ENCODE measurements at places on chromosomes 1 and 21.

DNA sequence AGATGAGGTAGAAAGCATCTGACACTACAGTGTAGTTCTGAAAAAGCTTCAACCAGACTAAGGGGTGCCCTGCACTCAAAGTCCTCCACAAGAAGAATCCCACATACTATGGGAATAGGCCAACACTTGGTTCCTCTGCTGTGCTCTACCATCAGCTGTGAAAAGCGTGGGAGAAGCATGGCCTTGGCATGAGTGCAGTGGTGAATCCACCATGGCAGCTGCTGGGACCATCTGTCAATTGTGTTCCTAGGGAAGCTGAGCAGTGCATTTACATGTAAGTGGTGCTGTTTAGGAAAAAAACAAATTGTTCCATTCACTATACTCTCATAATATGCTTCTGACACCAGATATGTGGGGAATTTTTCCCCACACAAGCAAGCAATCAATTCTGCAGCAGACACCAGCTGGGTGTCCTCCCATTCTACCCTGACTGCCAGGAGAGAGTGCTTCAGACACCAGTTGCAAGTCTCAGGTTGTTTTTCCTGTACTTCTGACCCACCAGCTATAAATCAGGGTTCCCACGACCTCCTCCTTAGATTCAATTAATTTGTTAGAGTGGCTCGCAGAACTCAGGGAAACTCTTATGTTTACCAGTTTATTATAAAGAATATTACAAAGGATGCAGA lies 230.8 kb upstream of the CHRM3 start:
- DNase-seq = no peak

GRCh38 chr1:231376101-231376500 lies 38.0 kb downstream of the SPRTN start:
- DNase-seq = no peak

- DNase-seq = no peak
These were observed 5.9 kb downstream of the RHEX start for GRCh38 chr1:206058927-206059292.

GRCh38 chr1:50970931-50971582 lies 1.0 kb downstream of the CDKN2C start:
- peak; percentile 46 for DNase-seq

DNA sequence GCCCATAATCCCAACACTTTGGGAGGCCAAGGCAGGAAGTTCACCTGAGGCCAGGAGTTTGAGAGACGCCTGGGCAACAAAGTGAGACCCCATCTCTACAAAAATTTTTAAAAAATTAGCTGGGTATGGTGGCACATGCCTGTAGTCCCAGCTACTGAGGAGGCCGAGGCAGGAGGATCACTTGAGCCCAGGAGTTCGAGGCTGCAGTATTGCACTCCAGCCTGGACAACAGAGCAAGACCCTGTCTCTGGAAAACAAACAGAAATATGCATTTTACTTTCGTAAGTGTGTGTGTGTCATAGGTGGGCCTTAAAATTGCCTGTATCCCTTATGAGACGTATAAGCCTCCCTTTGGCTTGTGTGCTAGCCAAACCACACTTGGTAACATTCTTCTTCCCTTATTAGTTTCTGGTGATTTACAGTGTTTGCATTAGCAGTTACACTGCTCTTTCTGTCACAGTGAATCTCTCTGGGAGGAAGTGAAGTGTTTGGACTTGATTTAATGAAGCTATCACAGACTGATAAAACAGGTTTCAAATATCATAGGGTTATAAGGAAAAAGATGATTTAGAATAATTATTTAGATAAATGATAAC lies 48.9 kb upstream of the KIF26B start:
- no peak for DNase-seq

- DNase-seq = peak; percentile 56
These were observed 15.7 kb upstream of the RCAN1 start for GRCh38 chr21:34630536-34631143.

GRCh38 chr1:51287966-51288365 lies 42.4 kb downstream of the TTC39A start:
- no peak for DNase-seq

DNA sequence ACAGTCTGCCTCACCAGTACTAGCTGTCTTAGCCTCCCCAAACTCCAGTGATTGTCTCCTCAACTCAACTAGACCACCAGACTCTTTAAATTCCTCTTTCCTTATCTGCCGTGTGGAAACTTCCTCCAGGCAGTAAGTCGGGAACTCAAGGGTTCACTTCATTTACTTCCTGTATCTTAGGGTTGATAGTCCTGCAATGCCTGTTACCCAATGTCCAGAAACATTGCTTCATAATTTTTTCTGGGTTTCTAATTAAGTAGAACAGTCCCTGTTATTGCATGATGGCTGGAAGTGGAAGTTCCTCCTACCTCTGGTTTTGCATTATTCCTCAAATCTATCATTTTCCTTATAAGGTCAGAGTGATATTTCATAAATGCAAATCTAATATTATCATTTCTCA lies 60.8 kb upstream of the RNF11 start:
- DNase-seq = no peak

GRCh38 chr21:35578831-35579471 lies 481.4 kb downstream of the SETD4 start:
- DNase-seq = no peak

DNA sequence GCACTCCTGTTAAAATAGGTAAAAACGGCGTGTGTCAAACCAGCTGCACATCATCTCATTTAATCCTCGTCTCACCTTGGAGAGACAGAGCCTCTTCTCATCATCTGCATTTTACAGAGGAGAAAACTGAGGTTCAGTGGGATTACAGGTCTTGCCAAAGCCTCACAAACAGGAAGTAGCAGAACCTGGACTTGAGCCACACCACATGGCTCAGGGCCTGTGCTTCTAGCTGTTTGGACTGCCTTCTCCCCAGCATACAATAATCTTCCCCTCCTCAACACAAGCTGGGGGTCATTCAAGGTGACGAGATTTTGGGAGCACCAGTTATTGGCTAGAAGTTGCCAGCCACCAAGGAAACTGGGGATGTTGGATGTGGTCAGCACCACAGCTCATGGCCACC lies 167.9 kb upstream of the ZC3H12A start:
- no peak for DNase-seq

- no peak for DNase-seq
These were observed 108.8 kb downstream of the NPHP4 start for GRCh38 chr1:5883129-5884048.

DNA sequence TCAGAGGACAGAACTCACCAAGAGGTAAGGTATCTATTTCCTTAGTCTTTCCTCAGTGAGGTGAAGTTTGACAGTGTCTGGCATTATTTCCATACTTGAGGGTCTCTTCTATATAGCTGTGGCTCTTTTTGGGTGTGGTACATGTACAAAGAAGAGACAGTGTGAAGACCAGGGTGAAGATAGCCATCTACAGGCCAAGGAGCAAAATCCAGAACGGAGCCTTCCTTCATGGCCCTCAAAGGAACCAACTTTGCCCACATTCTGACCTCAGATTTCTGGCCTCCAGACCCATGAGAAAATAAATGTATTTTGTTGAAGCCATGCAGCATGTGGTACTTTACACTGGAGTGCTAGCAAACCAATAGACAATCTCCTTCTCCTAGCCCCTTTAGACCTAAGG lies 858.5 kb upstream of the B3GALT2 start:
- no peak for DNase-seq

GRCh38 chr1:222974496-222974895 lies 159.7 kb downstream of the DISP1 start:
- no peak for DNase-seq

- DNase-seq = peak; percentile 60
These were observed 1.7 kb downstream of the BTG2 start for GRCh38 chr1:203306965-203307541.

DNA sequence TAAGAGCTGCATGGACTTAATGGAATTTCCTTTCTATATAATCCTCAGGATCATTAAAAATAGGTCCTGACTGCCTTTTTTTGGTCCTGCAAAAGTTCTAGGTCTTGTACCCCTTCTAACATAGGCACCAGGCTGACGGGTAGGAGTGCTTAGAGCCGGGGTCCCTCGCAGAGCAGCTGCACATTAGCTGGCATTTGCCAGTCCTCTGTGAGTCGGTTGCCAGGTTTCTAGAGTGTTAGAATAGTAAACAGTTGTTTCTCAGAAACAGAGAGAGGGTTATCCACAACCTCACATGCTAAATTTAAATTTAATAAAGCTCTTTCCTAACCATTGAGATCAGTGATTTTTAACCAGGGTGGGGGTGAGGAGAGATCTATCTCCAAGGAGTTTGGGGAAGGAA lies 35.4 kb upstream of the HEATR1 start:
- no peak for DNase-seq

- no peak for DNase-seq
These were observed 356.5 kb downstream of the MATN1 start for GRCh38 chr1:30366911-30367310.

GRCh38 chr1:116983678-116984077 lies 17.9 kb upstream of the CD101 start:
- DNase-seq = no peak

DNA sequence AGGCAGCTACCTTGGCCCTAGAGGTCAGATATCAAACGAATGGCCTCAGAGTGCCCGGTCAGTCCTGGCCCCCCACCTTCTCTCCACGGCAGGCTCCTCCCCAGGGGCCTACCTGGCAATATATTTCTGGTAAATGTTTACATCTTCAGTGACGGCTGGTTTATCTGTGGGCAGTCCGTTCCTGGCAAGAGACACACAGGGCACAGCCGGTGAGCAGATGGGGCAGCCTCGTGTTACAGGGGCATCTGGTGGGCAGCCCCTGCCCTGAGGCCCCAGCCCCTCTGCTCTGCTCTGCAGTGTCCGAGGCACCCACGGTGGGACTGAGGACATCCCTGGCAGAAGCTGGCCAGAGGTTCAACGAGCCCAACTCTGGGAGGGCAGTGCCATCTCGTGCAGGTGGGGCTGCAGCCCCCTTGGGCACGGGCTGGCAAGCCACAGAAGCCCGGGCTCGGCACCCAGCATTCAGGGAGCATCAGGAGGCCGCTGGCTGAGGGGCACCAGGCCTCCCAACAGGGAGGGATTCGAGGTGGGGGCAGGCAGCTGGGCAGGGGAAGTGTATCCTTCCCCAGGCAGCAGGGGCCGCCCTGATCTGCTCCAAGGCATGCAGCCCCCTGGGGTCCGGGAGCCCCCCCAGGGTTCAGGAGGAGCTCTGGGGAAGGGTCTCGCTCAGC lies 137.9 kb downstream of the CASZ1 start:
- no peak for DNase-seq

DNA sequence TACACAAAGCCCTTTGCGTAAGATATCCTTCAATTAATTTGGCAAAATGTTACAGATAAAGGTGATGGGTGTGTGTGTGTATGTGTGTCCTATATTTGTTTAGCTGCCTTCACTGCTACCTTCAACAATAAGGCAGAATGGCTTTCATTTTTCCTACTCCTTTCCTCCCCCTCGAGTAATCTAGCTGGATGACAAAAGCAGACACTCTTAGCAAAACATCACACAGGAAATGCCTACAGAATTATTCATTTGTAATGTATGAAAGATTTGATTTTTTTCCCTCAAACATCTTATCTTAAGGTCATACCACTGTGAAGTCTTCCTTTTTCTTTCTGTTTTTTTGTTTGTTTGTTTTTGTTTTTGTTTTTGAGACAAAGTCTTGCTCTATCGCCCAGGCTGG lies 10.6 kb downstream of the PTPN22 start:
- DNase-seq = no peak

GRCh38 chr1:212595787-212596714 lies 12.5 kb upstream of the ATF3 start:
- peak; percentile 50 for DNase-seq

DNA sequence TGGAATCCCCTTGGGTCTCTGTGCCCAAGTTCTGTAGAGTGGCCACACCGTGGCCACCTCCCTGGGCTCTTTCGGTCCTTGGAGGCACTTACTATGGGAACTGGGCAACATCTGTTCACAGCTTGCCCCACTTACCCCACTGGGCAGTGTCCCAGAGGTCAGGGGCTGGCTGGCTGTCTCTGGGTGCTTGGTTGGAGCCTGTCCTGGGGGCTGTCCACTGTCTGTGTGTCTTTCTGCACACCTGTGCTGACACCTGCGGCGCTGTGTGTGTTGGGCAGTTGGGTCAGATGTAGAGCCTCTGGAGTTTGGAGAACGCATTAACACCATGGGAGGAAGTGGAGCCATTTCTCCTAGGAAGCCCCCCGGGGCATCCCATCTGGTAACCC lies 1.3 kb upstream of the TMEM54 start:
- DNase-seq = no peak

DNA sequence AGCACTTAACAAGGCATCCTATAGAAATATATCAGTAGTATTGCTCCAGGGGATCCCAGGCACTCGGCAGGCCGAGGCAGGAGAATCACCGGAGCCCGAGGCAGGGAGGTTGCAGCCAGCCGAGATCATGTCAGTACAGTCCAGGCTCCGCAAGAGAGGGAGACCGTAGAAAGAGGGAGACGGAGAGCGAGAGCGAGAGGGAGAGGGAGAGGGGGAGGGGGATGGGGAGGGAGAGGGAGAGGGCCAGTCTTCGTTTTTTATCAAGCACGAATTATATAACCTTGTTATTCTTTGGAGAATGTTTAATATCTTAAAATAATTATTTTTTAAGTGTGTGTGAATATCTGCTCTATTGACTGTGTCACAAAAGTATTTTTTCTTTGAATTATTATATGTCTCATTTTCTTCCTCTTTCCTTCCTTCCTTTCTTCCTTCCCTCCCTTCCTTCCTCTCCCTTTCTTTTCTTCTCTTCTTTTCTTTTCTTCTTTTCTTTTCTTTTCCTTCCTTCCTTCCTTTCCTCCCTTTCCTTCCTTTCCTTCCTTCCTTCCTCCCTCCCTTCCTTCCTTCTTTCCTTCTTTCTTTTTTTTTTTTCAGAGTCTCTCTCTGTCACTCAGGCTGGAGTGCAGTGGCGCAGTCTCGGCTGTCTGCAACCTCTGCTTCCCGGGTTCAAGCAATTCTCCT lies 233.7 kb downstream of the SRGAP2C start:
- DNase-seq = no peak

DNA sequence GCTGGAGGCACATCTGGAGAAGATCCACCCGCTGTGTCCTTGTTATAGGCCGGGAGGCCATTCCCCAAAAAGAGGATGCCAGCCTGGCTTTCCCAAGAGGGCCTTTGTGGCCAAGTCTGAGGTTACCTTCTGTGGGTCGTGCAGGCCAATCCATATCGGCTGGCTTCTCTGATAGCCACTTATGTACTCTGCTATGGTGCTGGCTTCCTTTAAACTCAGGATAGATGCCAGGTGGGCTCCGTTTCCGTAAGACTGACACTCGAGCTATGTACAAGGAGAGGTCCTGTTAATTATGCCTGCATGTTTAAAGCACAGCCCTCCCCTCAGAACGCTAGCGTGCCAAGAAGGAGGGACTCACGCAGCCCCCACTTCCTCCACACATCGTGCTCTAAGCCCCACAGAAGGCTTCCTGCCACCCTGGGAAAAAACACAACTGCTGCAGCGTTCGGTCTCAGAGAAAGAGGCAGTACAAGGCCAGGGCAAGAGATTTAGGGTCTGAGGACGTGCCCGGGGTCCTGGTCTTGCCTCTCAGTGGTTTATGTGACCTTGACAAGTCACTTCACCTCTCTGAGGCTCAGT lies 11.6 kb downstream of the REG4 start:
- DNase-seq = no peak
